Activated T-helper 2 cell treated with anti-CD3 and anti-CD28 coated beads, Interferon-gamma antibody, Interleukin-2, Interleukin-4, amounts not matched to agents 10 μg/mL and 5 μg/mL and 100 μg/mL, durations not matched to agents 14 hours and 24 hours and 36 hours (primary cell): ENCODE measurements at places on chromosomes 7 and 10.

DNA sequence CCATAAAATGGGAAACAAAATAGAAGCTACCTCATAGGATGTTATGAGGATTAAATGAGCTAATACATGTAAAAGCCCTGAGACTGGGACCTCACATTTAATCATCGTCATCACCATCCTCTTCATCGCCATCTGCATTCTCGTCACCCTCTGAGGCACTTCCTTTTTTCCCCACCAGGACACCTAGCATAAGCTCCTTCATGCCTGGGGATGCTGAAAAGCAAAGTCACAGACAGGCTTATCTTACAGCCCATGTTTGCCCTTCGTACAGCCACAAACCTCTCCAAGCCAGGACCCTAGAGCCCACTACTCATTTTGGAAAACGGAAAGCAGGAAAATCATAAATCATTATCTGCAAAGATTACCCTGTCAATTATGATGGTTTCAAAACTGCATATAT, 249.6 kb downstream of the GPAM start:
- DNase-seq: no peak
- no peaks in the 10 kb centered on the region for H3K36me3 ChIP-seq
- no peak overlapping the region for H3K27ac ChIP-seq
- no peaks in the 10 kb centered on the region for H3K27me3 ChIP-seq

GRCh38 chr7:106047184-106047583, 64.9 kb downstream of the SYPL1 start:
- H3K4me3 ChIP-seq: no peak overlapping the region
- no peak overlapping the region for H3K27ac ChIP-seq
- H3K27me3 ChIP-seq: peaks cover 27% of the 10 kb centered on the region
- peaks cover 4% of the 10 kb centered on the region for H3K4me1 ChIP-seq
- DNase-seq: no peak

GRCh38 chr10:129877773-129878371, 86.2 kb downstream of the EBF3 start:
- H3K27ac ChIP-seq: no peak overlapping the region
- no peaks in the 10 kb centered on the region for H3K36me3 ChIP-seq
- H3K4me1 ChIP-seq: no peaks in the 10 kb centered on the region

DNA sequence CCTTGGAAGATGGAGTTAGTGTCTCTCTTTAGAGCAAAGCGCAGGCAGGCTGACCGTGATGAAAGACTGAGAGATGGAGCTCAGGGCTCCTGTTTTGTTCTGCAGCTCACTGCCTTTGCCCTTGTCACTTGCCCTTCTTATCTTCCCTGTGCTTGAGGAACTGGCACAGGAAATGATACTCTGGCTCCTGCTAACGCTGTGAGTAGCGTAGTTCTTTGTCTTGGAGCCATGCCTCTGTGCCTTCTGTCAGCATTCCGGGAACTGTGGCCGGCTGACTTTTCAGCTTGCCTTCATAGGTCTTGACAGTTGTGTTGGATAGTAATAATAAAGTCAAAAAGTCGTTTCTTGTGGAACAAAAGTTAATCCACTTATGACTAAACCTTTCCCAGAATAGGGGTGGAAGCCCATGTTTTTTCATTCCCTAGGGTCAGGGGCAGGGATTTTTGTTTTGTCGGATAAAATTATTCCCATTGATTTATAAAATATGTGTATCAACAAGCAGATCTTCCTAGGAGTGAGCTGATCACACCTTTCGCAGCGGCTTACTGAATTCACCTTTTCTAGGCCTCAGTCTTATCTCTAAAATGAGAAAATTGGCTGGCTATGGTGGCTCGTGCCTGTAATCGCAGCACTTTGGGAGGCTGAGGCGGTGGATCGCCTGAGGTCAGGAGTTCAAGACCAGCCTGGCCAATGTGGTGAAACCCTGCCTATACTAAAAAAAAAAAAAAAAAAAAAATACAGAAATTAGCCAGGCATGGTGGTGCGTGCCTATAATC, 16.6 kb upstream of the TMEM236 start:
- no peak overlapping the region for H3K27ac ChIP-seq
- no peak for DNase-seq
- H3K4me3 ChIP-seq: no peak overlapping the region
- H3K36me3 ChIP-seq: no peaks in the 10 kb centered on the region
- no peaks in the 10 kb centered on the region for H3K4me1 ChIP-seq
- H3K27me3 ChIP-seq: no peaks in the 10 kb centered on the region

DNA sequence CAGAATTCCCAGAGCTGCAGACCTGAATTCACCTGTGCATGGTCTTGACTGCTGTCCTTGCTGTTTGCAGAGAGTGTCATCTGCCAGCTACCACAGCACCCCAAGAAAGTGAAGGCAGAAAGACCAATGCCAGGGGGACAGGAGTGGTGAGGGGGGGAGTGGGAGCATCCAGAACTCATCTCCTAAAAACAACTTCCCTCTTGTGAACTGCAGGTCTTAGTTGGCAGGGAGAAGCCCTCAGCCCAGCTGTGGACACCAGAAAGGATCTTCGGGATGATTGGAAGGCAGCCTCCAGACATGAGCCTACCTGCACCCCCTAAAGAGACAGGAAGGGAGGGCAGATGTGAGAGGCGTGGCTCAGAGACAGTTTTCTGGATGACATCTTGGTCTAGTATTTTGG, 615.8 kb upstream of the MGMT start:
- no peaks in the 10 kb centered on the region for H3K4me1 ChIP-seq
- H3K27ac ChIP-seq: no peak overlapping the region
- H3K4me3 ChIP-seq: no peak overlapping the region
- no peaks in the 10 kb centered on the region for H3K27me3 ChIP-seq
- no peak for DNase-seq
- no peaks in the 10 kb centered on the region for H3K36me3 ChIP-seq
